ENCODE measurements at places on chromosomes 3 and 15.

GRCh38 chr3:29281094-29281343, 148 bp downstream of the RBMS3 start:
- H3K36me3 ChIP-seq: no peaks in the 10 kb centered on the region
- H3K27me3 ChIP-seq: no peaks in the 10 kb centered on the region
- peak overlapping the region; percentile 45 for H3K4me3 ChIP-seq
- no peaks in the 10 kb centered on the region for H3K4me1 ChIP-seq
- peak; percentile 9 for DNase-seq

GRCh38 chr3:45647148-45647619, 42.0 kb upstream of the SACM1L start:
- H3K27ac ChIP-seq: no peak overlapping the region
- H3K4me3 ChIP-seq: no peak overlapping the region
- H3K4me1 ChIP-seq: peaks cover 3% of the 10 kb centered on the region

DNA sequence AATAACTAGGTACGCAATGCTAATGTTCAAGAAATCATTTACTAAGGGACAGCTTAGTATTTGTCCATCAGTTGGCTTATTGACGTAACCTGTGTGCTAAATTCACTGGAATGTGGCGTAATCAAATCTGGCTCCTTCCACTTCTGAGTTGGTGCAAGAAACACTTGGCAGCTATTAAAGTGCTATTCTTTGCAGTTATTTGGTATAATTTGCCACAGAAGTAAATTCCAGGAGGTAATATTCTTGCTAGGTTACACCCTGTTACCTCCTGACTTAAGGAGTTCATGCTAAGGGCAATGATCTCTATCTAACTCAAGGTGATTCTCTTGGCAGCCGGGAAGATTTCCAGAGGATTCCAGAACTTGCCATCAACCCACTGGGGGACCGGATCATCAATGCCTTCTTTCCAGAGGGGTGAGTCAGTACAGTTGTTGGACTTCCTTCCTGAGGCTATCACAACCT, 25.5 kb downstream of the CHP1 start:
- H3K27me3 ChIP-seq: no peaks in the 10 kb centered on the region
- no peaks in the 10 kb centered on the region for H3K4me1 ChIP-seq
- no peak overlapping the region for H3K27ac ChIP-seq
- DNase-seq: no peak
- H3K4me3 ChIP-seq: no peak overlapping the region

- H3K4me1 ChIP-seq: no peaks in the 10 kb centered on the region
- no peak overlapping the region for H3K27ac ChIP-seq
- H3K4me3 ChIP-seq: no peak overlapping the region
- DNase-seq: no peak
- H3K36me3 ChIP-seq: no peaks in the 10 kb centered on the region
These were observed 68.6 kb upstream of the EIF1B start for GRCh38 chr3:40240921-40241320.

GRCh38 chr3:53711387-53711786, 134.8 kb downstream of the CHDH start:
- no peaks in the 10 kb centered on the region for H3K36me3 ChIP-seq
- no peak overlapping the region for H3K27ac ChIP-seq
- DNase-seq: no peak
- H3K4me3 ChIP-seq: no peak overlapping the region
- no peaks in the 10 kb centered on the region for H3K27me3 ChIP-seq
